ENCODE measurements at places on chromosomes 2 and 18.

GRCh38 chr2:8234253-8234652, 447.6 kb upstream of the ID2 start:
- no peak for DNase-seq

DNA sequence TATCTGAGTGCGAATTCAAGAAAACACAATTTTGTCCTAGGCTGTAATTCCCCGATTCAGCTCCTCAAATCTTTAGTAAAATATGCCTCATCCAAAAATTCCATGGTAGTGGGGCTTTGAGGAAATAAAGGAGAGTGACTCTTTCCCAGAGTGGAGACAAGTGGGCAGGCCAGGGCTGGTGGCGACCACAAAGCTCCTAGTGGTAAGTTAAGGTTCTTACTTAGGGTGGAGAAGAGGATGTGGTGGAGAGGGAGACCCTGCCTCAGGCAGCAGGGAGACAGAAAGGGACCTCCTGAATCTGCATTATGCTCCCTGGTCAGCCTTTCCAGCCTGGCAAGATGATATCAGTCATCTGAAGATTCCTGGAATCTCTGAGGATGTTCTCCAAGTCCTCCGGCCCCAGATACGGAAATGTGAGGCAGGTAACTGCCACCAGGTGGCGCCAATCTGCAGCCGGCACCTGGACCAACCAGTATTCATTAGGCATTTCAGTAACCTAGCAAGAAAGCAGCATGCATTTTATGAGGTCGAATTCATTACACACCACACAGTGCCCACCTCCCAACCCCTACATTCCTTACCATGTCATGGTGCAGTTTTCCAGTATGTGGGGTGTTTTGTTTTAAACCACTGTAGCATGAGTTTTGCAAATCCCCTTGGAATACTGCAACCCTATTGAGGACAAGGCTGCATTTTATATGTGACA, 106.4 kb downstream of the POLE4 start:
- peak; percentile 56 for DNase-seq

DNA sequence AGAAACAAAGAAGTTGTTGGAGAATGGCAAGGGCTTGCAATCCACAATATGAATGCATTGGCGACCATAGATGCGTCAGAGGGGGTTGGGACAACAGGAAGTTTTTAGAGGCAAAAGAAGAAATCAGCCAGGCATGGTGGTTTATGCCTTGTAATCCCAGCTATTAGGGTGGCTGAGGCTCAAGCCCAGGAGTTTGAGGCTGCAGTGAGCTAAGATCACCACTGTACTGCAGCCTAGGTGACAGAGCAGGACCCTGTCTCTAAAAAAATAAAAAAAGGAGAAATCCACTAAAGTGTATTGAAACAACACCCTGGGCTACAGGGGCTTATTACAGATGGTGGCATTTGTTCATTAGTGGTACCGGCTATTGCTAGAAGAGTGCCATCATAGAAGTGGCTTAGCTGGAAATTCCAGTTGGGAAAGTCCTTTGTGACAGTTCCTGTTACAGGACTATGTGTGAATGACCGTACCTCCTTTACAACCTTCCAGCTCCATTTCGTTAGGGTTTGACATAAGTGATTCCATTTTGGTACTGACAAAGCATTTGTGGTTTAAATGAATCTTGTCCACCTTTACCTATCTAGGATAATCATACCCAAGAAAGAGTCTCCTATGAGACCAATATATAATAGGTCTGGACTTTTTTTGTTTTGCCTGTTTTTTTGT, 10.7 kb upstream of the WDSUB1 start:
- no peak for DNase-seq

DNA sequence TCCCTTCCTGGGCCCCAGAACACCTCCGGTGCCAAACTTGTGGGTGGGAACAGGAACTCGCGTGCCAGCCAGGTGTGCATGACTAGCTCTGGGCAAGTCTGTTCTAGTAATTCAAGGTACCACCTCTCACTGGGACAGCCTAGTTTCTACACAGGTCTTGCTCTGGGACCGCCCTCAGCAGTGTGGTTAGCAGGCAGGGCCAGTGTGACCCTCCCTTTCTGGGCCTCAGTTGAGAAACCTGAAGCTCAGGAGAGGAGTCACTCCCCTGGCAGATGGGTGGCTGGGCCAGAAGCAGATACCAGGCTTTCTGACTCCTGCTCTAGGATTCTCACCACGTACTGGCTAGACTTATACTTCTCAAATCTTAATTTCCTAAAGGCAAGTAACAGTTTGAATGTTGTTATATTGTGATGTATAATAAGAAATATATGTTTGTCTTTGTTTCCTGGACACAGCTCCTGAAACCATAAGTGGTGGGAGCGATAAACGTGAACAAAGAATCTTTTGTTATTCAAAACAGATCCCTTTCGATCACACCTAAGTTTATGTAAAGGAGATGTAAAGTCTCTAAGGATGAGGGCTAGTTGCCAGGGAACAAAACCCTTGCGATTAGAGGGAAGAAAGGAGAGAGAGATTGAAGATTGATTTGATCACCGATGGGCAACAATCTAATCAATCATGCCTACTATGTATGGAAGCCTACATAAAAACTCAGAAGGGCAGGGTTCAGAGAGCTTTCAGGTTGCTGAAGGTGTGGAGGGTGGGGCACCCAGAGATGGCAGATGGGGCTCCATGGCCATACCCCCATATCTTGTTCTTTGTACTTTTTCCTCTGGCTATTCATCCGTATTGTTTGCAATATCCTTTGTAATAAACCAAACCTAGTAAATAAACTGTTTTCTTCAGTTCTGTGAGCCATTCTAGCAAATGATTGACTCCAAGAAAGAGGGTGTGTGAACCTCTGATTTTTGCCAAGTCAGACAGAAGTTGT, 952 bp upstream of the UGT1A6 start:
- DNase-seq, result no peak

GRCh38 chr2:10717628-10718027, 3.8 kb upstream of the ATP6V1C2 start:
- no peak for DNase-seq

DNA sequence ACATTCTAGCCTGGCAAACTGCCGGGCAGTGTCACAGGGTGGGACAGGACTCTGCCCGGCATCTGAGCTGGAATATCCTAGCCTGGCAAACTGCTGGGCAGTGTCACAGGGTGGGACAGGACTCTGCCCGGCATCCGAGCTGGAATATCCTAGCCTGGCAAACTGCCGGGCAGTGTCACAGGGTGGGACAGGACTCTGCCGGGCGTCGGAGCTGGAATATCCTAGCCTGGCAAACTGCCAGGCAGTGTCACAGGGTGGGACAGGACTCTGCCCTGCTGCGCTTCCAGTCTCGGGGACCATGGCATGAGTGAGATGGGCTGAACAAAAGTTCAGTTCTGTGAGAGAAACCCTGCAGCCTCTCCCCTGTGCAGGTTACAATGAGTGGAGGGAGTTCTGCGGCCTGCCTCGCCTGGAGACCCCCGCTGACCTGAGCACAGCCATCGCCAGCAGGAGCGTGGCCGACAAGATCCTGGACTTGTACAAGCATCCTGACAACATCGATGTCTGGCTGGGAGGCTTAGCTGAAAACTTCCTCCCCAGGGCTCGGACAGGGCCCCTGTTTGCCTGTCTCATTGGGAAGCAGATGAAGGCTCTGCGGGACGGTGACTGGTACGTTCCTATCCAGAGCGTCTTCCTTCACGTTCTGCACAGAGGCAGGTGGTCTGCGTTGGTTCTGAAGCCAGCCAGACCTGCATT, 80.3 kb downstream of the TPO start:
- DNase-seq, result no peak
